Large intestine (tissue), 12 donors: ENCODE measurements at places on chromosomes 12 and 14.
A peak's percentile ranks its signal among the peaks of the same experiment; 100 is the strongest.

- peak; percentile 31 for DNase-seq
Measured at GRCh38 chr12:64083285-64084210, 138.5 kb downstream of the KICS2 start.

DNA sequence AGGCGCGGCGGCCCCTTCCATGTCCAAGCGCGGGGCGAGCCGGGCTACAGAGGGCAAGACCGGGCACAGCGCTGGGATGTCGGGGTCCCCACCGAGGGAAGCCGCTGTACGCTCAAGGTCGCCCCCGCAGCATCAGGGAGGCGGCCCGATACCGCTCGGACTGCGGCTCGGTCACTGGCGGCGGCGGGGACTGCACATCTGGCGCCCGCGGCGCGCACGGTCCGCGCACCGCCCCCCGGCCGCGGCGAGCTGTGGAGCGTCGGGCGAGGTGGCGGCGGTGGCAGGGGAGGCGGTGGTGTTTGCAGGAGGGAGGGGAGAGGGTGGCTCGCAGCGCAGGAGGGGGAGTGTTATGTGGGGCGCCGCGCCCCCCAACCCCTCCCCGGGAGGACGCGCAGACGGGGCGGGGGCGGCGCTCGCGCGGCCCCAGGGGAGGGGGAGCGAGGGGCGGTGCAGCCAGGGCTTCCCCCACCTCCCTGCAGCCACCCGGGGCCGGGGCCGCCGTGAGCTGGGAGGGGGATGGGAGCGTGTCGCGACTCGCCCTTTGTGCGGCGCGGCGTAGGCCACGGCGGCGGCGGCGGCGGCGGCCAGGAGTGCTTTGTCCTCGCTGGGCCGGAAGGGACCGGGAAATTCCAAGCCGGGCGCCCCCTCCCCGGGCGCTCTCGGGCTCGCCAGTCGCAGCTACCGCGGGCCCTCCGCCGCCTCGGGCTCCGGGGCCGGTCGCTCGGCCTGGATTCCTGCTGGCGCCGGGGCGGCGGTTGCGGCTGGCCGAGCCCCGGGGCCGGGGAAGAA lies at the start of gene NUAK1:
NUAK1 (minus strand) TSS at position 322 of the 789 bp plus-strand sequence; CDS start at position 21, 301 bp downstream.
- DNase-seq, result no peak

- DNase-seq, result no peak
Measured at GRCh38 chr14:93135399-93135798, 19.7 kb upstream of the ITPK1 start.

GRCh38 chr12:80761838-80762237 lies 45.1 kb downstream of the MYF5 start:
- peak; percentile 9 for DNase-seq

GRCh38 chr14:54709444-54709843 lies 142.5 kb downstream of the SAMD4A start:
- DNase-seq, result no peak

DNA sequence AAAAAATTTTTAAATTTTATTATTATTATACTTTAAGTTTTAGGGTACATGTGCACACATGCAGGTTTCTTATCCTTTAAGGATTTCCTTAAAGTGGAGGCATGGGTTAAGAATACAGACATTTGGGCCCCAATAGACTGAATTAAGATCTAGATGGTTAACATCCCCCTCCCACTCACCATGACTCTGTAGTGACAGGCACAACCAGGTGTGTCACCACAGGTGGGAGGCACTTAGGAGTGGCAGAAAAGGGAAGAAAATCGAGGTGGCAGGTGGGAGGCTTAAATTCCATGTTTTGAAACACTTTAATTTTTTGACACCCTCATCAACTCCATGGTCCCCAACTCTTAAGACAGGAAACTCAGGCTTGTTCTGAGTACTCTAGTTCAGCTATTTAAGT lies 37.6 kb upstream of the GRIP1 start:
- no peak for DNase-seq
